ENCODE measurements at places on chromosomes 16 and 17.

DNA sequence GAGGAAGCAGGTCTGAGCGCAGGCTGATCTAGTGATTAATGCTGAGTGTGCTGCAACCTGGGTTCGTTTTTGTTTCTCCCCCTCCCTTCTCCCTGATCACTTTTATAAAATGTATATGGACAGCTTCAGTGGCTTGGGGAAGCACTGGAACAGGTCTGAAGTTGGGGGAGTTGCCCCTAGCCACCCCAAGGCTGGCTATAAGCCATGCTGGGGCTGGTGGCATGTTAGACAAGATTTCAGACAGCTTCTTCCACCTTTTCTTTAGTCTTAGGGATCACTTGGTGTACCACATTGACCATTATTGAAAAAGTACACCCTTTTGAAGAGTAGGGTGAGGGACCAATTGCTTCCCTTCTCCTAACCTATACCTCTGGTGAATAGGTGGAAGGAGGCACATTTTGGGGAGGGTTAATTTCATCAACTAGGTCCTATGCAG, 3.8 kb upstream of the VAC14 start:
- DNase-seq, result no peak

DNA sequence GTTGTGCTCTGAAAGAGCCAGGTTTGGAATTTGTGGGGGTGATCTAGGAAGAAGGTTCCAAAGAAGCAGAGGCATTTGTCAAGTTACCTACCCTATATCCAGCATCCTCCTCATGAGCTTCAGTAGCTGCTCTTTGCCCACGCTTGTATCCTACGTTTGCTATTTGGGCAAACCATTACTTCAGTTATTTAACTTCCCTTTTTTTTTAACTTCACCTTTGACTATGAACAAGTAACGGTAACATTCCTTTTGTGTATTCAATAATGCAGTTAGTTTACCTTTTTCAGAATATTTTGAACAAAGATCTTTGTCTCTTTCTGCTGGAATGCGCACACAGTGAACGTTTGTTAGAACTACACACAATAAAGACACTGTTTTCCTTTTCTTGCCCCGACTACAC, 41.5 kb downstream of the CYB5B start:
- no peak for DNase-seq

DNA sequence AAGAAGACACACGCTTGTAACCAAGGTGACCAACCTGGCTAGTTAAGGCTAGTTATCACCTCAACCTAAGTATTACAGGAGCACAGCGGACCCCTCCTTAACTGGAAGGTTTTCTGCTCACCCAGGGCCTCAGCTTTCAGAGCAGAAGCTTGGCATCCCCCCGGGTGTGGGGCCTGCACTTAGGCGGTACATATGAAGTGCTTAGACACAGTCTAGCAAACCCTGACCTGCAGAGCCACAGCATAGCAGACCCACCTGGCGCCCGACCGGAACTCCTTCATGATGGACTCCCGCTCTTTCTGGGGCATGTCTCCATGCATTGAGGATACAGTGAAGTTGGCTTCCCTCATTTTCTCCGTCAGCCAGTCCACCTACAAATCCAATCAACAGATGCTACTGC, 9.8 kb downstream of the EIF4A3 start:
- no peak for DNase-seq

DNA sequence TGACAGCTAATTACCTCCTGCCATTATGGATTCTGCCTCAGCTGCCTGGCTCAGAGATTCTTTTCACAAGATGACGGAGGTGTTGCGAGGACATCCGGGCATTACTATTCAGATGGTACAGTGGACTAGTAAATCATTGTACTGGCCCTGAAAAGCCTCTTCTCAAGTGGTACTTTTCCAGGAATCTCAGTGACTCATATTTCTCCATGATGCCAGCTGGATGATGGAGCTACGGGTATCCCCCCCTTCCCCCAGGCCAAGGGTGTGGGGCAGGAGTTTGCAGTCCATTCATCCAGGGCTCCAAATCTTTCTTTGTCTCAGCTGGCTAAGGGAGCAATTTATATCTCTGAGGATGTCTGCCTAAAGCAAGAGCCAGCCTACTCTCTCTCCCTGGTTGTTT, 107.7 kb upstream of the GPR139 start:
- DNase-seq, result no peak

DNA sequence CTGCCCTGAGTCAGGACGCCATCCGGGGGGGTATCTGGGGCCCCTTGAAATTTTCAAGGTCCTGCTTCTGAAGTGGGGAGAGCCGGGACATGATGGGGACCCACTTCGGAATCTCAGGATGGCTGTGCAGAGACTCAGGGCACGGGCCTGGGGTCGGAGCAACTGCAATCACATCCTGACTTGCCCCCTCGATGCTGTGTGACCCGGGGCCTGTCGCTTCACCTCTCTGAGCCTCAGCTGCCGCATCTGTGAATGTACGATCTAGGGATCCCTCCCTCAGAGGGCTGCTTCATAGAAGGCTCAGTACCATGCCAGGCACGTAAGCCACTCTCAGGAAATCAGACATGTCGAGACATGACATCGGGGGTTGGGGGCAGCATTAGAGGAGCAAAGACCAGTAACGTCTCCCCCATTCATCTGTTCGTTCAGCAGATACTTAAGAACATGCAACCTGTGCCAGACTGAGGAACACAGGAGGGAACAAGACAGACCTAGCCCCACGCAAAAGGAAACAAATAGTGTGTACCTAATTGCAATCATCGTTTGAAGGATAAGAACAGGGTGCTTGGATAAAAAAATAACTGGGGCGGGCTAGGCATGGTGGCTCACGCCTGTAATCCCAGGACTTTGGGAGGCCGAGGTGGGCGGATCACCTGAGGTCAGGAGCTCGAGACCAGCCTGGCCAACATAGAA, 229.6 kb downstream of the PARN start:
- no peak for DNase-seq

- no peak for DNase-seq
These were observed 138.4 kb downstream of the PHKB start for GRCh38 chr16:47599512-47599911.

DNA sequence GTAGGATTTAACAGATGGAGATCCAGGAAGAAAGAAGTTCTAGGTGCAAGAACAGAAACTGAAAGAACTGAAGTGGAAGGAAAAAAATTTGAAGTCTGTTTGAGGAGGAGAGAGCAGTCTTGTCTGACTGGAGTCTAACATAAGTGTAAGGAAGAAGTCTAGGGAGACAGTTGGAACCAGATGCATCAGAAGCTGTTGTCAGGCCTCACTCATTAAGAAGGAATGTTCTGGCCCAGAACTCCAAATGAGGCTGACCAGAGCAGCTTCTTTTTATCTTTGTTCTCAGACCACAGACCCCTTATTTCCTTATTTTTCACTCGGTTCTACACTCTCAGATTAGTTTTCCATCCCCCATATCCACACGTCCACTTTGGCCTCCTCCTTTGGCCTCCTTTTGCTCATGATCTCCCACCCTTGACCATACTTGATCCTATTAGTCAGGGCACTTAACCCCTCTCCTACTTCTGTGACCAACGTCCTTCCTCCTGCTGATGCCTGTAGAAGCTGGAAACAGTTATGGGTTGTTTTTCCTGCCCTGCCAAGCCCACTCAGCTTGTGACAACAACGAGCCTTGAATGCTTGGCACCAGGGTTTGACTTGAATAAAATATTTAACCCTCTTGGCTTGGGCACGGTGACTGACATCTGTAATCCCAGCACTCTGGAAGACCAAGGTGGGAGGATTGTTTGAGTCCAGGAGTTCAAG, 7.0 kb upstream of the MYH2 start:
- no peak for DNase-seq

- no peak for DNase-seq
These were observed 20.0 kb upstream of the PABPN1L start for GRCh38 chr16:88886420-88886844.

DNA sequence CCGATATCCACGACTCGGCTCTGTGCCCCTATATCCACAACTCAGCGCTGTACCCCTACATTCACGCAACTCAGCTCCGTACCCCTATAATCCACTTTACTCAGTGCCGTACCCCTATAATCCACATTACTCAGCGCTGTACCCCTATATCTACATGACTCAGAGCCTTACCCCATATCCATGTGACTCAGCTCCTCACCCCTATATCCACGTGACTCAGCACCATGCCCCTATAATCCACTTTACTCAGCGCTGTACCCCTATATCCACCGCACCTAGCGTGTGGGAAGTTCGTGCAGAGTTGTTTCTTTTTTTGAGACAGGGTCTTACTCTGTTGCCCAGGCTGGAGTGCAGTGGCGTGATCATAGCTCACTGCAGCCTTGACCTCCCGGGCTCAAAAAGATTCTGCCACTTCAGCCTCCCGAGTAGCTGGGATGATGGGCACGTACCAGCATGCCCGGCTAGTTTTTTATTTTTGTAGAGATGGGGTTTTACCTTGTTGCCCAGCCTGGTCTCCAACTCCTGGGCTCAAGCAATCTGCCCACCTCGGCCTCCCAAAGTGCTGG, 17.4 kb downstream of the CYB5D2 start:
- no peak for DNase-seq

DNA sequence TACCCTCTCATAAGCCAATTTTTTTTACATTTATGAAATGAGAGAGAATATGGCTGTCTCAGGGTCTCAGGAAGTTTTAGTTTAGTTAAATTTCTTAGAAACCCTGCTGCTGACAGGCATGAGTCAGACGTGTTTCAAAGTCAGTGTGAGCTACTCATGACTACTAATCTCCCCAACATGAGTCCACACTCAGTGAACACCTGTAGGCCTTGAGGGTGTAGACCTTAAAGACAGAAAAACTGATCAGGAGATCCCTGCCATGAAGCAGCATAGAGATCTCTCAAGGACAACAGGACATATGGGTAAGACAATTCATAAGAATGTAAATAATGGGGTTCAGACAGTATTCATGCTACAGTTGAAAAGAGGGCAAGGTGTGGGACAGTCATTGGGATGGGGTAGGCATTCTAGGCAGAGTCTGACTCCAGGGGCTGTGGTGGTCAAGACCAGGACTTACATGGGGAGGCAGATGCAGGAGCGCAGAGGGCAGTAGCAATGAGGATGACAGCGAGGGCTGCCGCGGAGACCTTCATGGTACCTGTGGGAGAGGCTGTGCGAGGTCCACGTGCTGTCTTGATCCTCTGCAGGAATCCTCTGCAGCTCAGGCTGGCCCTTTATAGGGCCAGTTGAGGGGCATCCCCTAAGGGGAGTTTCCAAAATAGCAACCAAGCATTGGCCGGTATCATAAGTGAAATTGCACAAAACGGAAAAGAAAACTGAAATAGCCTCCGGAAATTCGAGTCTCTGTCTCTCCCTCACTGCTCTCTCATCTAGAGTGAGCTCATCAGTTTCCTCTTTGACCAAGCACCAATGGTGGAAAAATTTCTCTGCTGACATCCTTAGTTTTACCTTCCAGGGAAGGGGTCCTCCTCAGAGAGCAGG, at the start of gene CCL5:
Gene CCL5 (minus strand): TSS at position 588 of the 882 bp plus-strand sequence.
- peak; percentile 69 for DNase-seq

GRCh38 chr17:58309918-58310259, 18.7 kb downstream of the TSPOAP1 start:
- no peak for DNase-seq

GRCh38 chr17:34386343-34386696, 23.3 kb upstream of the CCL1 start:
- DNase-seq, result no peak

- DNase-seq, result no peak
These were observed 3.7 kb upstream of the SRCIN1 start for GRCh38 chr17:38609280-38610031.

DNA sequence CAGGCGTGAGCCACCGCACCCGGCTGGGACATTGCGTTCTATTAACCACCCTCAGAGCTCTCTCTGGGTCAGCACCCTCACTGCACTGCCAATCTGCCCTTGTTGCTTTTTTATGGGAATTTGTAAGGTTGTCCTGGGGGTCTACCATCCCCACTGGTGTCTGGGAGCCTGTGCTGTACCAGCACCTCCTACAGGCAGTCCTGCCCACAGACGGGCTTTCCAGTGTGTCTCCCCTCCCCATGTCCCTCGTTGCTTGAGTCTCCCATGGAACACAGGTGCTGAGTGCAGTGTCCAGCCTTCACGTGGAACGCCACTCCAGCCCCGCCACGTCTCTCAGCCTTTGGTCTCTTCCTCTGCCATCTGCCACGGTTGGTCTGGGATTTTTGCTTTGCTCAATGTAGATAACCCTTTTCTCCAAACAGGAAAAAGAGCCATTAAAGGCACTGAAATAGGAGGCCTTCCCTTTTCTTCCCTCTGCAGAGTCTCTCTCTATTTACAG, 68.0 kb upstream of the CBX4 start:
- DNase-seq, result no peak

GRCh38 chr17:40470932-40471828, 27.9 kb downstream of the IGFBP4 start:
- no peak for DNase-seq

DNA sequence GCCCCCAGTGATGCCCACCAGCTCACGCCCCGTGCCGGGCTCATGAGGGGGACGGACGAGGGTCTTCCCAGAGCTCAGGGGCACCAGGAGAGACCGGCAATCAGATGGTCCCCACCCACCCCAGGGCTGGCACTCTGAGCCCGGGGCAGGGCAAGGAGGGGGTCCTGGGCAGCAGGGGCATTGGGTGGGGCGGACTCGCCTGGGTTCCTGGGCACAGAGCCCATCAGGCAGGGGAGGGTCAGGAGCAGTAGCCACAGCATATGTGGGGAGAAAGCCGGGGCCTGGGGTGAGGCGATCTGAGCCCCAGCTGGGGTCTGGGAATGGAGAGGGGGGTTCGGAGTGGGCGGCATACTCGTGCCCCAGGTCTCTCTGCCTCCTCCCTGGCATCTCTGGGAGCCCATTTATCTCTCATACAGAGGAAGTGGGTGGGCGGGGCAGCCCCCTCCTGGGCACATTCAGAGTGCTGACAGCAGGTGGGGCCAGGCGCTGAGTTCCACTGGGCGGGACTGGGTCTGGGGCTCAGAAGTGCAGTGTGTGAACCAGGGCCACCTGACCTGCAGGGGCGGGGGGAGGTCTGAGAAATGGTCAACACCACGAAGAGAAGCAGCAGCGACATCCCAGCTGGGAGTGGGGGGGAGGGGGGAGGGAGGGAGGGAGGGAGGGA, 20.5 kb upstream of the UBE2I start:
- DNase-seq, result no peak

- DNase-seq, result peak; percentile 23
These were observed 59.4 kb upstream of the XYLT1 start for GRCh38 chr16:17529982-17530760.

DNA sequence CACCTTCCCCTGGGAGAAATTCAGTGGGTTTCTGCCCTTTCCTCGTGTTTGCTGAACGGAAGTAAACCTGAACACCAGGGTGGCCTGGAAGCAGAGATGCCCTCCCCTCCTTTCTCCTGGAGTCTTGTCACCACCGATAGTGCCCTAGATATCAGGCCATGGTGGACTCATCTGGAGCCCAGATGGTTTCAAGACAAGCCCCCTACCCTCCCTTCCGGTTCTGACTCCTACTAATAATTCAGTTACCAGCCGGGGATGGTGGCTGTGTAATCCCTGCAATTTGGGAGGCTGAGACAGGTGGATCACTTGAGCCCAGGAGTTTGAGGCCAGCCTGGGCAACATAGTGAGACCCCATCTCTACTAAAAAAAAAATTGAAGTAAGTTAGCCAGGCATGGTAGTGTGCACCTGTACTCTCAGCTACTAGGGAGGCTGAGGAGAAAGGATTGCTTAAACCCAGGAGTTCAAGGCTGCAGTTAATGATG, 2.4 kb downstream of the ZNF469 start:
- no peak for DNase-seq
